ENCODE measurements at places on chromosomes 7 and 10. TPM values are rescaled to one million over a fixed set of nuclear protein-coding genes. Genes with fewer than 3 reads are reported as not detected.

The NUTM2A gene
- total RNA-seq, result 0.38 TPM

- no peak for DNase-seq
These were observed 140.5 kb upstream of the AKR1E2 start for GRCh38 chr10:4685491-4685890.

DNA sequence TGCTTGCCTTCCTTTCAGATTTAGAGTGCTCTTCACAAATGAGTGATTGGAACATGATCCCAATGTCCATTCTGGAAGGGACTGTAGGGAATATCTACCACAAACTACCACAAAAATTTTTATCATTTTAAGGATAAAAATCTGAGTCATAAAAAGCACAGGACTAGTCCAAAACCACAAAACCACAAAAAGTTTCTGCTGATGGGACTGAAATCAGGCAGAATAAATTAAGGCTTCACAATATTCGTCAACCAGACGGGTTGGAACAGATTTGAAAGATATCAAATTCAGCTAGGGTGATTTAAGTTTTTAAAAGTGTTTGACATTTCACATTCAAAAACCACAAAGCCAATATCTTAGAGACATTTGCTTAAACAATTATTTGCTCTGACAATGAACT, 100.1 kb upstream of the PTN start:
- no peak for DNase-seq

GRCh38 chr10:116088985-116089384, 184.0 kb downstream of the GFRA1 start:
- DNase-seq, result no peak

GRCh38 chr7:101164071-101164840, 1.1 kb downstream of the VGF start:
- DNase-seq, result no peak

GRCh38 chr10:94205396-94205831, 157.3 kb downstream of the NOC3L start:
- no peak for DNase-seq
